Right ventricle myocardium inferior (tissue), 1 donor: ENCODE measurements at places on chromosomes 1 and 21. TPM values are rescaled to one million over a fixed set of nuclear protein-coding genes. Genes with fewer than 3 reads are reported as not detected.

DNA sequence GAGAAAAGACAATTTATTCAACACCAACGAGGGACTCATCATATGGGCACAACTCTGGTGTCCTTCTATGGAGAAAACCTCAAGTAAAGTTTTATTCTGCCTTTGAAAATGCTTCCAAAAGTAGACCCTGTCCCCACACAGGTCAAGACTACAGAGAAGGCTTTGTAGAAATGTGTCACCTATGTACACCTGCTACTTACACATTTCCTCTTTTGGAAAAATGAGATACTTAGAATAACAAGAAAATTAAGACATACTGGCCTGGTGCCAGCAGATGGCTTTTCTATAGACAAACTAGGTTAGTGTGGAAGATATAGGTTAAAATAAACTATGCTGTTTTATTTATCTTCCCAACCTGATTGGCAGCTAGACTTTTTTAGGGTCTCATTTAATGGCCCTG, 13.6 kb downstream of the POGK start:
- DNase-seq = no peak

GRCh38 chr1:52567943-52568342, 15.1 kb upstream of the TUT4 start:
- DNase-seq = no peak

DNA sequence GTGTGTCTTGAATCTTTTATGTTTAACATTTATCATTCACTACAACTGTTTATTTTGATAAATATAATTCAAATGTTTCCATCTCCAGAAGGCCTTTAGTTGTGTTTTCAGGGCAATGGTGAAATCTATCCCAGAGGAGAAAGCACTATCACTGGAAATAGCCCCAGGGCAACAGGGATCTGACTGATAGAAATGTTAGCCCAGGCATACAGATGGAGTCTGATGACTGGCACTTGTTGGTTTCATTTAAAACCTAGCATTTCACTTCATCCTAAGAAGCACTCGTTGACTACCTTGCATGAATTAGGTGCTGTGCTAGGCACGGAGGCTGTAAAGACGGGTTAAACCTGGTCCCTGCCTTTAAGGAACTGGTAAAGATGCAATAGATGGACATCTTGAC, 103.1 kb downstream of the C1orf21 start:
- DNase-seq = no peak

DNA sequence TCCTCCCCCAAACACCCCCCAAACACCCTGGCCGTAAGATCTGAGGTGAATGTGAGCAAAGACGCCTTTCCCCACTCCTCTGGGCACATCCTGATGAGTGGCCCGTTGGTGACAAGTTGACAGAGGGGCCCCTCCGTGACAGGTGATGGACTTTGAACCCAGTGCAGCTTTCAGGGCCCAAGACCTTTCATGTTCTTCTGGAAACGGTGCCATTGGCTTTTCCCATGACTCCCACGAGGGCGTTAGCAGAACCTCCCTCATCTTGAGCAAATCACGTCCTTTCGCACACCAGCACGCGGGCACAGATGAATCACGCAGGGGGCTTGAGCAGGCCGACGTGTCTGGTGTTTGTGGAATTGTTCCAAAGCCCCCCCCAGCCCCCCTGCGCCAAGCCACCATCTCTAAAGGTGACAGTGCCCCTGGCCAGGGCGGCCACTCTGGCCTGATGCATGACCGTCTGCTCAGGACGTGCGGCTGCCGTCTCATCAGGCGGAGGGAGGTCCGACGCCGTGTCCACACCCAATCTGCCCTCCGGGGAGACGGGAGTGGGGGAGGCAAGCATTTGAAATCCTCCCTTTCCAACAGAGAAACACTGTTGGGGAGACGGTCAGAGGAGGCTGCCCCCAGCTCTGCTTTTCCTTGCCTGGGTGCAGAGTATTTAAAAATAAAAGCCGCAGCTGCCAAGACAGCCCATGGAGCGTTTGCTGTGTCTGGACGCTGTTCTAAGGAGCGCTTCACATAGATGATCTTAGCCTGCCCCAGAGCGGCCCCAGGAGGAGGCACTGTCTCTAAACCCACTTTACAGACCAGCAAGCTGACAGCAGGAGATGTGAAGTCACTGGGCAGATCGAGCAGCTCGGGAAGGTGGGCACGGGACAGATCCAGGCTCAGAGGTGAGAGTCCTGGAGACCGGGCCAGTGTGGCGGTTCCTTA, 98.3 kb upstream of the ARHGEF16 start:
- DNase-seq = no peak

DNA sequence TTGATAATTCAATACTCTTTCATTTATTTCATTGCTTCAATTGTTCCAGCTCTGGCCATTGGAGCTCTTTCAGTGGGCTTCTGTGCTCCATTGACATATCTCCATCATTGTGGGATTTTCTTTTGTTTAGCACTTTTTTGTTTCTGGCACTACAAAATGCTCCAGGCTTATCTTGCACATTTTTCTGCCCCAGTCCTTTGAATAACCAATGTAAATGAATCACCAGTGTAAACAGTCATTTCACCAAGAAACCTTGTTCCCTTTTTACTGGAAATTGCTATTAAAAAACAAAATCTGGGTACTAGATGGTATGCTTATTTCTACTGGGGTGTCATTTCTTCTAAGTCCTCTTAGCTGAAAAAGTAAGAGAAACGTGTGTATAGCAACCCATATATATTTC, 173.0 kb upstream of the LYPLAL1 start:
- no peak for DNase-seq

DNA sequence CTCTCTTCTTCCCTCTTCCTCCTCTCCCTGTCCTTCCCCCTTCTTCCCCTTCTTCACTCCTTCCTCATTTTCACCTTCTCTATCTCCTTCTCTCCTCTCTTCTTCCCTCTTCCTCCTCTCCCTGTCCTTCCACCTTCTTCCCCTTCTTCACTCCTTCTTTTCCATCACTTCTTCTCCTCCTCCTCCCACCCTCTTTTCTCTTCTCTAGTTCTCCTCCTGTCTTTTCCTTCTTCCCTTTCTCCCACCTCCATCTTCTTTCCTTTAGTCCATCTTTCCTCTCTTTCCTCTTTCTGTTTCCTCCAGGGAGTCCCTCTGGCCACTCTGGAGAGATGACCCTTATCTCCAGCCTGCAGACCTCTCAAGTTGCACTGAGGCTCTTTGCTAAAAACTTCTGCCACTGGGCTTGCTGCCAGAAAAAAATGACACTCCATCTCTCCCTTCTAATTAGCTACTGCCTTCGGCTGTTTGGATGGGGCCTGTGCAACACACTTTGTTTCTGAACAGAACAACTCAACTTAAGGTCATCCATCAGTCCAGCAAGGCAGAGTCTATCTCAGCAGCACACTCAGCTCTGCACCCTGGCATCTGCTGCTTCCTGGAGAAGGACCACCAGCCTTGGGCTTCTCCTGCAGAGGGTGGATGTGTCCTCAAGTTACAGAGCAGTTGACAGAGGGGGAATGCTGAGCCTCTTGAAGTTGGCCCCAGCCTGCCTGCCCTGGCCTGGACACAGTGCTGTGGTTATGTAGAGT, 538.8 kb downstream of the MATN1 start:
- DNase-seq = no peak

PADI1 gene
- total RNA-seq = not detected

C1orf226 gene
- 4.6 TPM for total RNA-seq

ACTL8 gene
- not detected for total RNA-seq

BCL2L15 gene
- not detected for total RNA-seq

CEP104 gene
- 34.1 TPM for total RNA-seq

NR1I3 gene
- total RNA-seq = not detected

PCP4 gene
- 5.4 TPM for total RNA-seq

WNT3A gene
- total RNA-seq = not detected

ICOSLG gene
- total RNA-seq = 4.9 TPM

RGS1 gene
- total RNA-seq = 0.32 TPM
